ENCODE measurements at places on chromosomes 7 and 10.

DNA sequence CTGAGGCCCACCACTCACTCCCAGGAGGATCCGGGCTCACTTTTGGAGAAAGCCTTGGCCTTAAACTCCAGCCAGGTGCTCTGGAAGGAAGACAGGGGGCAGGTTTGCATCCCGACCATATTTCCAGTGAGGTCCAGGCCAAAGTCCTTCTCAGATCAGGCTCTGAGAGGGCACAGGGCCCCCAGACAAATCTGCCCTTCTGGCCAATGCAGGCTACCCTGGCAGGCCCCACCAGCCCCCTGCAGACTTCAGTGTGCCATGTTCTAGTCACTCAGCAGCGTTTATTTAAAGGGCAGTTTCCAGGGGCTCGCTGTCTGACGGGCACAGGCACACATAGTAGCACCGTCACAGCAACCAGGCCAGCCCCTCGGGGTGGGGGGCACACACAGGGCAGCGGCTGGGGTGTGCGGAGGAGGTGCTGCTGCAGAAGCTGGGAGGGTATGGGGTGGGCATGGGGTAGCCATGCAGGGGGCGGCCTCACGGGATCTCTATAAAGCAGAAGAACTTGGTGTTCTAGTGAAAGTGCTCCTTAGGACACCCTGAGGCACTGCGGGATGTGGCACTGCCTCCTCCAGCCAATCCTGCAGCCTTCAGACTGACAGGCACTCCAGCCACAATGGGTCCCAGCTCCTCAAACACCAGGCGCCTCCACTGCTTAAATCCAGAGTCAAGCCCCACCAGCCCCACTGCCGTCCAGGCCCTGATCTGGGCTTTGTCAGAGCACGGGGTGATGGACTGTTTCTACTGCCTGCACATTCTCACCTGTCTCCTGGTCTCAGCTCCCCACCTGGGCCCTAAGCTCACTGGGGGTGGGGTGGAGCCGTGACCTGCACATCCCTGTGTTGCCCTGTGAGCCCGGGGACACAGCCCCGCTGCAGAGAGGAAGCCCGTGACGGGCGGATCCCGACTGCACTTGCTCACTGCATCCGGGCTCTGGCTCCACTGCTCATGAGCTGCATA lies 9.6 kb upstream of the PYROXD2 start:
- DNase-seq, result no peak

- DNase-seq, result no peak
Measured at GRCh38 chr7:137453356-137453755, 109.8 kb upstream of the PTN start.

- DNase-seq, result no peak
Measured at GRCh38 chr10:77698267-77698931, 60.8 kb upstream of the KCNMA1 start.

DNA sequence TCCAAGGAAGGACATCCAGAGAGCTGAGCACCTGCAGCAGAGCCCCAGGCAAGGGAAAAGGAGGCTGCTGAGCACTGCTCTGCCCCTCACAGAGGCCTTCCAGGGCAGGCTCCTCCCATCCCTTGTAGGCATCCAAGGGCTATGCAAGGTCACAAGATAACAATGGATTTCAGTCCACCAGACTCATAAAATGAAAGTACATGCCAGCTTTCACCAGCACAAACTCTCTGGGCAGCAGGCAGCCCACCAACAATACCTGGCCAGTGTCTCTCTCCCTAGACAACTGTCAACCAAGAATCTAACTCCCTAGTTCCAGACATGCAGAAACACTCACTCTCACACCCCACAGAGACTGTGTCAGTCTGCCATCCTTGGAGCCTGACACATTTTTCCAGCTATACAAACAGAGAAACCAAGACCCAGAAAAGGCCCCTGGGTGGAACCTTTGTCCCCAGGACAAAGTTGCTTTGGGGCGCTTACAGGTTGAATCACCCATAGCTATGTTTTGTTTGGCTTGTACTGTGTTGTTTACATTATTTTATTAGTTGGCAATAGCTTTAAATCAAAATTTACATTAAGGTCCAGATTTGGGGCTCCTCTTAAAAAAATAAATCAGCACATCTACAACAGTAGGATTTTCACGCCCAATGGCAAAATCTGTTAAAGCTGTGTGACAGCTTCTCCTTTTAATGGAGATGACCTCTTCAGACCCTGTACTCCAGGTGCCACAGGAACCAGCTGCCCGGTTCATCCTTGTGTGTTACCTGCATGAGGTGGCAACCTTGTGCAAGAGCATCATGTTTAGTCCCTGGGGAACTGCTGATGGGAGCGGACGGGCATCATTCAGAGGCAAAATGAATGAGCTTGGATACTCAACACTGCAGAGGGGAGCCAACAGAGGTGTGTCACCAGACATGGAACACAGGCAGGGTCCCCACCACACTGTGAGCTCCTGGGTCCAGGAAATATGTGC lies 5.2 kb downstream of the GRID1 start:
- no peak for DNase-seq

DNA sequence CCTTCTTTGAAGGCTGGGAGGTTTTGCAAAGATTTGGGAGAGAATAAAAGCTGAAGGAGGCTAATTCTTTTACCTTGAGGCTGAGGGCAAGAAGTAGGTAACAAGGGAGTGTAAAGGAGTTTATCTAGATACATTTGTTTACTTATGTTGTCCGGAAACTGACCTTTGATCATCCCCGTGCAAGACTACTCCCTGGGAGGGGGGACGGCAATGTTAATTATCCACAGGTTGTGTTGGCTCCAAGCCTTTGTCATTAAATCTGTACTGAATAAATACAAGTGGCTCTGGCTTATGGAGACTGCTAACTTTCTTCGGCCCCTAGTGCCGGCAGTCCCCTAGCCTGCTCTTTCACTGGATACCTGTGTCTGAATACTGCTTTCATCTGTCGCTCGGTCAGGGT lies 1250.6 kb upstream of the LRRTM3 start:
- DNase-seq, result no peak

DNA sequence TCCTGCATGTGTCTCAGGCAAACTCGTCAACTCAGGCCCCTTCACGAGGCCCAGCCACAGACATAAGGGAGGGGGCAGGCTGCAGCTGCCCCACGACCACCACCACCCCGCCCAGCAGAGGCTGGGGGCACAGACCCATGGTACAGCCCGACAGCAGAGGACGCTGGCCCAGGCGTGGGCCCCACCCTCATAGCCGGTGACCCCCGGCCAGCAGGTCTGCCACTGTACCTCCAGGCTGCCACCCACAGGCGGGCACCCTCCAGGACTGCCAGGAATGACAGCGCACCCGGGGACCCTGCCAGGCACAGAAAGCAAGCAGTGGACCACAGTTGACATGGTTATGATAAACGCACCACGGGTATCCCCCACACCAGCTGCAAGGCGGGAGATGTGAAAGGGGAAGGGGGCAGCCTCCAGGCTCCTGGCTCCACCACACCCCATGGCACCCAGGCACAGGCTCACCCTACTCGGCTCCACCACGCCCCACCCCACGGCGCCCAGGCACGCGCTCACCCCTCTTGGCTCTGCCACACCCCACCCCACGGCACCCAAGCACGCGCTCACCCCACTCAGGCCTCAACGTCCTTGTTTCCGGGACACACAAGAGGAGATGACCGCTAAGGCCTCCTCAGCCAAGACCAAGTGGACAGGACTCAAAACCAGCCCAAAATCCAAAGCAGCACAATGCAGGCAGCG lies 135.9 kb downstream of the MAD1L1 start:
- no peak for DNase-seq

- no peak for DNase-seq
Measured at GRCh38 chr10:74047304-74047703, 49.4 kb downstream of the VCL start.

- DNase-seq, result no peak
Measured at GRCh38 chr7:4730276-4730675, 45.1 kb upstream of the AP5Z1 start.

DNA sequence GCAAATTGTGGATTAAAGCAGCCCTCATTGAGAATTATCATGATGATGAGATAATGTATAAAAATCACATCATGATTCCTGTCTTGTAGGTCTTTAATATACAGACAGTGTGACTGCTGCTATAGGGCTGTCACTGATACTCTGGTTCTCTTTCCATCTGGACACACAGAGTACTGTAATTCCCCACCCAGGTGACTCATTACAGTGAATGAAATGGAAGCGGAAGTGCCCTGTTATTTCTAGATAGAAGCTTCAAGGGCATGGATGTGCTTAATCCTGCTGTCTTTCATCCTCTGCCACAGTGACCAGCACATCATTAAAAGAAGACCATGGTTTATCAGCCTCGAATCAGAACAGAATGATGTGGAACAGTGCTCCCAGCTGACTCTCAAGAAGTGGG lies 1234.0 kb downstream of the SORCS3 start:
- no peak for DNase-seq

GRCh38 chr7:151899513-151900360 lies 22.8 kb upstream of the PRKAG2 start:
- no peak for DNase-seq

- no peak for DNase-seq
Measured at GRCh38 chr7:121394709-121395140, 1.4 kb downstream of the FAM3C start.

GRCh38 chr7:99229234-99229633 lies 21.3 kb upstream of the KPNA7 start:
- no peak for DNase-seq

GRCh38 chr10:133150656-133151055 lies 9.4 kb upstream of the KNDC1 start:
- no peak for DNase-seq

- DNase-seq, result no peak
Measured at GRCh38 chr10:58963101-58963534, 213.3 kb upstream of the PHYHIPL start.

DNA sequence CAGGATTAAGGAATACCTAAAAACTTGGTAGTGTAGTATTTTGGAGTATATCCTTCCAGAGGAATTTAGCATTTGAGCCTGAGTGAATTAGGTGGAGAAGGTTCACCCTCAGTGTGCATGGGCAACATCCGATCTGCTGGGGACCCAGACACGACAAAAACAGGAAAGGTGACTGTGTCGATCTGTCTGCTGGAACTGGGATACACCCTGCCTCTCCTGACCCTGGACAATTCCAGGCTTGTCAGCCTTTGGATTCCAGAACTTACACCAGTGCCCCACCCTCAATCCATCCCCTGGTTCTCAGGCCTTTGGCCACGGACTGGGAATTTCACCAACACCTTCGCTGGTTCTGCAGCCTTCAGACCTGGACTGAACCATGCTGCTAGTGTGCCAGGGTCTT lies 41.9 kb downstream of the PTPRE start:
- no peak for DNase-seq

DNA sequence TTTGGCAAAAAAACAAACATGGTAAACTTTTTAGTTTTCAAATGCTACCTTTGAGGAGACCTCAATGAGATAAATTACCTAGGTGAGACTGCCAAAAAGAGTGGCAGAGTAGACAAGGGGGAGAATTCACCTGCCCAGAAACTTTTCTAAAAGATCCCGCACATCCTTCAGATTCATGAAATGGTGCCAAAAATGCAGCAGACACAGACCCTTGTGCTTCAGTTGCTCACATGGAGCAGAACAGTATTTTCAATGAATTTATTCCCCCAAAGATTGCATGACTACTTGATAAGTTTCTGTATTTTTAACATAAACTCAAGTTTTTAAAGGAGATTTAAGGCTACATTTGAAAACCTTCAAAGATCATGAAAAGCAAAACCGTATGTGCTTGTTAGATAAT lies 270.0 kb downstream of the TRIL start:
- no peak for DNase-seq

GRCh38 chr7:139850906-139851305 lies 21.8 kb downstream of the TBXAS1 start:
- DNase-seq, result no peak

GRCh38 chr7:47186316-47186715 lies 395.6 kb downstream of the TNS3 start:
- no peak for DNase-seq

- no peak for DNase-seq
Measured at GRCh38 chr7:21887779-21888178, 57.9 kb downstream of the CDCA7L start.

GRCh38 chr7:75915416-75916156 lies 631 bp downstream of the POR start:
- no peak for DNase-seq

DNA sequence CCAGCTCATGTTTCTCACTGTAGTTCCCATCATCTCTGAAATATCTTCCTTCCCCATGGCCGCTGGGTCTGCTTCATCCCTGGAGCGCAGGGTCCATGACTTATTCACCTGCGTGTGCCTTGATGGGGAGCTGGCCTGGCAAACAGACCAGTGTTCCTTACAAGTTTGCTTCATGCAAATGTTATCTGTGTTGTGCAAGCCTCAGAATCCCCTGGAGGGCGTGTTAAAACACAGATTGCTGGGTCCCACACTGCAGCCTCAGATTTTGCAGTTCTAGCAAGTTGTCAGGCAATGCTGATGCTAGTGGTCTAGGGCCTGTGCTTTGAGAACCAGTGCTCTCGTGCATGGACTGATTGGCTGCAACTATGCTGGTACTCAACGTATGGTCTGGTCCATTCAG lies 7.2 kb upstream of the DMBT1 start:
- DNase-seq, result no peak

- DNase-seq, result no peak
Measured at GRCh38 chr7:153444641-153445040, 607.6 kb upstream of the DPP6 start.

DNA sequence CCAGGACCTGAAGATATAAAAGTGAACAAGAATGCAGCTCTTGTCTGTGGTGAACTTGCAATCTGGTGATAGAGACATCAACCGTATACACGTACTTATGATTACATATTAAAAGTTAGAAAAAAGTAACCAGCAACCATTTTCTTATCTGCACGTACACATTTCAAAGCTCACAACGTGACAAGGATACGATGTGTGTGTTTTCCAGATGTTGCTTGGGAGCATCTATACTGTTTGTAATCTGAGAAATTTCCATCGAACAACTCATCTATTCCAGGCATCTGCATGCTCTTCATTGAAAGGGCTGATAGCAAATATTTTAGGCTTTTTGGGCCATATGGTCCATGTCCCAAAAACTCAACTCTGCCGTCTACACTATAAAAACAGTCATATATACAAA lies 23.3 kb downstream of the MALRD1 start:
- DNase-seq, result no peak

- no peak for DNase-seq
Measured at GRCh38 chr10:126570245-126570570, 100.3 kb downstream of the C10orf90 start.

DNA sequence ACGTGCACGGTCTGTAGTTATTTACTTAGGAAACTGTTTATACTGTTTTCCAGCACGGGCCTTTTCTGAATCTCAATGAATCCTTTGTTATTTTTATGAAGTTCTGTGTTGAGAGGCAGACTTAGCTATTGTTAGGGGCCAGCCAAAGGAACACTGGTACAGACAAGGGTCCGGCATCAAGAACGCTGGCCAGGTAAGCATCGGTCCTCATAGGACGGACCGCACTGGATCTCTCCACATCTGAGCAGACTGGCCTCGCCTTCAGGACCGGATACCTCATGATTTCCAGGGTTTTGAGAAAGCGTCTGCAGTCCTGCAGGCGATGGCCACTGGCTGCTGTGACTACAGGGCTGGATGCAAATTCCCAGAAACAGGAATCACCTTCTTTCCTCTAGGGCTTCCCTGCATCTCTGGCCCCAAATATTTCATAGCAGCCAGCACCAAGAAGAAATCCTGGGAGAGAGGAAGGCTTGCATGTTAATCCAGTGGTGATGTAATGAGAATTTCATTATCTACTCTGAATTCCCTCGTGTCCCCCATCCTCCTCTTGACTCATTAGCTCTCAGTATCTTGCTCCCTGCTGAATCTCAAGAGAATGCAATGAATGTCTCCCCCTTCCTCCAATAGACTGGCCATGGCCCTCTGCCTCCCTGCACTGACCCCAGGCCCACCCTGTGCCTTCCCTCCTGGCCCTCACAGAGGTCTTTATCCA lies 325.4 kb upstream of the NPVF start:
- DNase-seq, result no peak

GRCh38 chr7:114242992-114243507 lies 171.6 kb upstream of the FOXP2 start:
- DNase-seq, result no peak

Data from stimulated activated CD4-positive, alpha-beta T cell treated with anti-CD3 and anti-CD28 coated beads, Interleukin-1b, Interleukin-23, amount 100 ng/mL, for 1 hour (primary cell).